ENCODE measurements at places on chromosomes 3 and 15.

DNA sequence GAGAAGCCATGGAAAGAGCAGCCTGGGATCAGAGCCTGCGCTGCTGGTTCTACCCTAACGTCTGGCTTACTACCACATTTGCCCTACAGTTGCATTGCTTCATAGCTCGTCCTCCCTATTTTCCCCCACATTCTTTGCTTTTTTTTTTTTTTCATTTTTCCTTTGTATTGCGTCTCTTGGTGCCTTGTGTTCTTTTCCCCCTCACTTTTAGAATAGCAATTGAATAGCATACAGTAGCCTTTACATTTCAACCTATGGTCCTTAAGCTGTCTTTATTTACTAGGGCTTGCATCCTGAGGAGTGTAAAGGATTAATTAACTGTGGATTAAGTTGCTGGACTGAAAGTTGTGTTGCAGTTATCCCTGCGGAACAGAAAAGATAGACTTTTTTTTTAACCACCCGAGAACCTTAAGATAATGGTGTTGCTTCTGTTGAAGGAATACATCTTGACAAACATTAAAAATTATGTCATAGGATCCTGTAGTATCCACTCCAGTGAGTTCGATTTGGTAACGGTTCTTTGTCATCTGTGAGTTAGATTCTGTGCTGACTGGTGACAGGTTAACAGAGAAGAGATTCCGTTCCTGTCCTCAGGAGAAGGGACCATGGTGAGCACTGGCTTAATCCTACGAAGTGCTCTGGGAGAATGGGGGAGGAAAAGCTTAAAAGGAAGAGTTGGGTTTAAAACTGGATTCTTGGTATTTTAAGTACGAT, 417.4 kb upstream of the NAALADL2 start:
- no peak for DNase-seq

DNA sequence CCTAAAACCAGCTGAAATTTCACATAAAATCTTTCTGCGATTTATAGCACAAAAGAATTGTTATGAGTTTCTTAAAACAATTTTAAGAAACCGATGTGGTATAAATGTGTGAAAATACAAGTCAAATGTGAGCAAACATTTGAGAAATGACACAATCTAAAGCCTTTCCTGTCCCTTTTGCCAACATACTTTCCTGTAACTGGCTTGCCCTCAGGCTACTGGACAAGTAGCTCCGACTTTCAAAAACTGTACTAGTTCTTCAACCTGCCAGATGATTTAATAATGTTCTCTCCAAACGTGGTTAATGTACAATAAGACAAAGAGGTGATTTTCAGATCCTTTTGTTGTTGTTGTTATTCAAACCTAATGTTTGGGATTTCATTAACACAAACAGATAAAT, 105.9 kb upstream of the ARHGEF26 start:
- DNase-seq, result no peak

GRCh38 chr15:48875241-48875960, 2.5 kb upstream of the EID1 start:
- DNase-seq, result no peak

DNA sequence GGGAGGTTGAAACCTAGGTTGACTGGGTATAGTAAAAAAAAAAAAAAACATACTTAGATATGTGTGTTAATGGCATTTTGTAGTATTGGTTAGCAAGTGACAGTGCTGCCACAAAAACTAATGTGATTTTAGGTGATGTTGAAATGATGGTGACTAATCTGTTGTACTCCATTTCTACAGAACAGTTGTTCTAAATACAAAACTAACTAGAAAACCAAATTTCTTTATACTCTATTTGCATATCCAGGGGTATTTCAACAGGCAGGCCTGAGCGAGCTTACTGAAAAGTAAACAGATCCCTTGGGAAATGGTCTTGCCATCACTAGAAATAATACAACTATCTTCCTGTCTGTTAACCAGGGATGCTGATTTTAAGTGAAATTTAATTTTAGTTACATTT, 20.5 kb downstream of the TSC22D2 start:
- DNase-seq, result no peak

DNA sequence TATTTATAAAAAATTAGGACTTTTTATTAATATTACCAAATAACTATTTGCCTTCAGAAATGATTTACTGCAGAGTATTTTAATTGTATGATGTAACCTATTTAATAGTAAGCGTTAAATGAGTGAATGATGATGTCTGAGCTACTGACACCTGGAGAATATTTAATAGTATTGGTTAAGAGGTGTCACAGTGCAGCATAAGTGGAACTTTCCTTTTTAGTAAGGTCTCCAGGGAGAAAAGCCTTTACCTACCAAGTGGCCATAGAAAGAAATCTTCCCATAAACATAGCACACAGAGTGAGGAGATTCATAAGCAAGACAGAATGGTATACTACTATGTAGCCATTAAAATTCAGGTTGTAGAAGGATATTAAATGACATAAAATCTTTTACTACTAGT, 441.7 kb downstream of the TBL1XR1 start:
- DNase-seq, result no peak

Data from hematopoietic multipotent progenitor cell treated with erythropoietin and hydrocortisone succinate and interleukin-3 and kit ligand, for 17 days (in vitro differentiated cells).